Naive thymus-derived CD8-positive, alpha-beta T cell (primary cell): ENCODE measurements at places on chromosomes 5 and 9. TPM values are rescaled to one million over a fixed set of nuclear protein-coding genes. Genes with fewer than 3 reads are reported as not detected.

DNA sequence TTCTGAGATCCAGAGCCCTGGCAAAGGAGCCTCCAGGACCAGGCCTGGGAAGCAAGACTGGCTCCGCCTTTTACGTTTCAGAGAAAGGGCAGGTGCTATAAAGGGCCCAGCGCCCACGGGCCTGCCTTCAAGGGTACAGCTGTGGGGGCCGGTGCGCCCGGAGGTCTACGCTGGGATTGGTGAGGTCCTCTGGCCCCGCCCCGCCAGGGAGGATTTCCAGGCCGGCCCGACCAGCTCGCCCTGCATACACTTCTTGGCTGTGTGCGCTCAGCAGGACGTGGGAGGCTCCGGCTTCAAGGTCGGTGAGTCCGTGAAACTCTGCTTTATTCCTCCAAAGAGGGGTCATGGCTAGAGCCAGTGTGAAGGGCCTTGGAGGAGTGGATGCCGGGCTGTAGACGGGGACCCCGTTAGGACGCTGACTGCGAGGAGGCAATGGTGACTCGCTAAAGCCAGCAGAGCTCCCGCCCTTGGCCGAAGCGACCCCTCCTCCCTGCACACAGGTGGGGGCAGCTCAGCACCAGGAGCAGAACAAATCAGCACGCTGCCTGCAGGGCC, at the start of gene CKMT2:
CKMT2 (plus strand) TSS at position 243 of the 555 bp plus-strand sequence. CDS start 17,811 bp downstream, outside the sequence.
- no peak within 1 kb of the TSS for H3K27ac ChIP-seq
- no peaks in the 10 kb centered on the region for H3K36me3 ChIP-seq
- H3K27me3 ChIP-seq: no peaks in the 10 kb centered on the region
- DNase-seq: no peak
- H3K4me3 ChIP-seq: peak within 1 kb of the TSS; percentile 22
- peaks cover 23% of the 10 kb centered on the region for H3K4me1 ChIP-seq

GRCh38 chr5:150256410-150257064, 33.0 kb downstream of the CAMK2A start:
- H3K4me3 ChIP-seq: no peak overlapping the region
- H3K36me3 ChIP-seq: no peaks in the 10 kb centered on the region
- H3K27ac ChIP-seq: no peak overlapping the region
- H3K27me3 ChIP-seq: no peaks in the 10 kb centered on the region

The CAST gene
- polyA plus RNA-seq: 32.9 TPM

The ZDHHC11B gene
- not detected for polyA plus RNA-seq
